ENCODE measurements at places on chromosomes 11 and 22.

GRCh38 chr11:71505001-71505400, 22.1 kb upstream of the KRTAP5-7 start:
- no peak for DNase-seq

DNA sequence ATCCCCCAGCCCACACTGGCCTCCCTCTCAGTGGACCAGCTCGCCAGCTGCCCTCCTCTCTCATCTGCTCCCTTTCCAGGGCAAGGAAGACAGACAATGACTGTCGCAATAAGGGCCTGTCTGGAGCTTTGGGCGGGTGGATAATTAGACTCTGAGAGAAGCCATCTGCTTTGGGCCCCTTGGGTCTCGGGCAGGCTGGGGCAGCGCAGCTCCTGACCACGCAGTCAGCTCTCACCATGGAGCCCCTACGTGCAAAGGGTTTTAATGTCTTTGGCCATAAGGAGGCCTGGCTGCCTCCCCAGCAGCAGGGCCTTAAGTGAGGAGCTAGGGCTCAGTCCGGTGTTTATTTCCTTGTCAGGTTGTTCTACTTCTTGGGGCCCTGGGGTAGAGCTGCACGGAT, 153.9 kb downstream of the CHST1 start:
- DNase-seq = no peak

- peak; percentile 20 for DNase-seq
Measured at GRCh38 chr11:71153005-71153390, 99.4 kb downstream of the SHANK2 start.

DNA sequence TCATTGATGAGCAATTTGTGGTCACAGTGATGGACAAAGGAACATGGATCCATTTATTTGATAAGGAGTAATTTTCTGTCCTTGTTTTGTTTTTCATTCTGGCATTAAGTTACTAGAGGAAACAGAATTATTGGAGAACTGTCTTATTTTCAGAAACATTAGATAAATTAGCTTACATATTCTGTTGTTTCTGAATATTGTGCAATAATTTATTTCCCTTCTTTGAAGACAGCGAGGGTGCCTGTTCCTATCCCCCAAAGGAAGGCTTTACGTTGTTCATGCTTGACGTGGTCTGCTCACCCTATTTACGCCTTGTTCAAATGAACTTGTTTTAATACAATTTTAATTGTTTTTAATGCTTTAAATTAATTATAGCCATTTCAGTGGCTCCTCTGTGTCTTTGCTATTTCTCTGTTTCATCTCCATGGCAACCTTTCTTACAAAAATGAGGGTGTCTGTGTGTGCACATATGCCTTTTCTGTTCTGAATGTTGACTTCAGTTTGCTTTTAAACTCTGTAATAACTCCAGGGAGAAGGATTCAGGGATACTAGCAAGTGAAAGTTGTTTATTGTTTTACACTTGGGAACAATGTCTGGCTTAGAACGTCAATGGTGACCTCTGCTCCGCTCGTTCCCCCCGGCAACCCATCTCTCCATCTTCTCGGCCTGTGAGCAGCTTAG, 138.3 kb upstream of the PLET1 start:
- DNase-seq = no peak

- no peak for DNase-seq
Measured at GRCh38 chr11:123977731-123978347, at the start of gene OR10S1. TSS of gene OR10S1 (minus strand) at chr11:123977781. CDS start at chr11:123977664, 117 bp downstream.

Data from HEK293T (cell line).